Activated T-cell treated with anti-CD3 and anti-CD28 coated beads for 4 hours (primary cell): ENCODE measurements at places on chromosomes 5 and 9.

DNA sequence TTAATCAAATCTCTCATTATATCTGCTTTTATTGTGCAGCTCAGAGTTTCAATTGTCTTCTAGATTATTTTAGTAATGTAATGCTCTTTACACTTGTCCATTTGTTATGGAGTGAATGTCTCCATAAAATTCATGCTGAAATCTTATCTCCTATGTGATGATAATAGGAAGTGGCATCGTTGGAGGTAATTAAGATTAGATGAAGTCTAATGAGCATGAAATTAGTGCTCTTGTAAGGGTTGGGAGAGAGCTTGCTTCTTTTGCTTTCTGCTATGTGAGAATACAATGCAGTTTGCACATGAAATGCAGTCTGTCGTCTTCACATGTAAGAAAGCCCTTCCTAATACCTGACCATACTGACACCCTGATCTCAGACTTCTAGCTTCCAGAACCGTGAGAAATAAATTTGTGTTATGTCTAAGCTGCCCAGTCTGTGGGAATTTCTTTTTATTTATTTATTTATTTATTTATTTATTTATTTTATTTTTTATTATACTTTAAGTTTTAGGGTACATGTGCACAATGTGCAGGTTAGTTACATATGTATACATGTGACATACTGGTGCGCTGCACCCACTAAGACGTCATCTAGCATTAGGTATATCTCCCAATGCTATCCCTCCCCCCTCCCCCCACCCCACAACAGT lies 1399.2 kb upstream of the CDH6 start:
- no peak for DNase-seq

- DNase-seq = peak; percentile 46
These were observed 117.2 kb downstream of the INVS start for GRCh38 chr9:100216178-100216787.

DNA sequence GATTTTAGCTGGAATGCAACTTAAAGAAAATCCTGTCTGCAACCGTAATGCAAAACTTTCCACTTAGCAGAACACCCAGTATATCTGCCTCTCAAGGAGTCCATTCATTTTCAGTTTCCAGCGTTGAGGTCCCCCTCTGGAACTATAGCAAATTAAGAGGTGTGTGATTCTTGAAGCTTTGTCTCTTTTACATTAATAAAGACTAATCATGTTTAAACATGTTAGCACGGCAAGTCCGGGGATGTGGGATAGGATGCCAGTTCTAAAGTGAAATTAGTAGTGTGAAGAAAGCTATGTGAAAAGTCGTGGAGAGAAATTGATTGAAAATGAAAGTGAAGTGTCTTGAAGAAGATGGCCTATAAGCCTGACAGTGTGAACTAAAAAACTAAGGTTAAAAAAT lies 429.1 kb downstream of the NR2F1-AS1 start:
- DNase-seq = no peak

DNA sequence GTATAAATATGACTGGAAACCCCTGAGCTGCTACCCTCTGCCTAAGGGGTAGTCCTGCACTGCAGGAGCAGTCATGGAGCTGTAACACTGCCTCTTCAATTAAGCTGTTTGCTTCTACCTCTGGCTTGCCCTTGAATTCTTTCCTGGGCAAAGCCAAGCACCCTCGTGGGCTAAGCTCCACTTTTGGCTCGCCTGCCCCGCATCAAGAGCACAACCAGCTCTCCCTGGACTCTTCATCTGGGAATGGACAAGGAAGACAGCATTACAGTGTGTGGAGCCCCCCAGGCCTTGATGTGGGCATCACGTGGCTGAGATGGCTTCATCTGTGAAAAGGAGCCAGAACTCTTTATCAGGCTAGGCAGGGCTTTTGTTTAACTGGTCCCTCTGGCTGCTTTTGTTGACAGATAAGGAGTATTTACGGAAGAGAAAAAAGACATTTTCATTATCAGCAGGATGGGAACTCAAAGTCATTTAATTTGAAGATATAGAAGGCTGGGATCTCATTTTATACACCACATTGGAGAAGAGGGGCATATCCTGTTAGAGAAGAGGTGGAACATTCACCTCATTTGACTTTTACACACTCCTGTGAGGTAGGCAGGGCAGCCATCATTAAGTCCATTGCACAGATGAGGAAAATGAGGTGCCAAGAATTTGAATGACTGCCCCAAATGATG lies 137.8 kb downstream of the SEMA6A start:
- DNase-seq = no peak

GRCh38 chr5:126865299-126865698 lies 88.4 kb downstream of the LMNB1 start:
- DNase-seq = no peak

GRCh38 chr5:123496892-123497291 lies 15.1 kb upstream of the CSNK1G3 start:
- DNase-seq = no peak

DNA sequence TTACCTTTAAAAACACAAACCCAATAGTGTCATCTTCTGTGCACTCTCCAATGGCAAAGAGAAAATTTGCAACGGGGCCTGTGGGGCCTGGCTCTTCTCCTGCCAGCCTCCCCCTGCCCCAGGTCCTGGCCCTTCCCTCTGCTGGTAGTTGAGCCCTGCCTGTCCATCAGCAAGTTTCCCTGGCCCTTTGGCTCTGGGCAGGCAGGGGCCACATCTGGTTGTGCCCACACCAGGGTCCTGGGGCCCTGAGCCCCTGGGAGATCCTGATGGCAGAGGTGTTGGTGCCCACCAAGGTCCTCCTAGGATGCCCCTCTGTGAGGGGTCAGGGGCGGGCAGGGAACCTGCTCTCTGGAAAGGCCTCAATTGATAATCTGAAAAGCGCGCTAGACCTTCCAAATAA lies 157.3 kb downstream of the DAB2IP start:
- no peak for DNase-seq

DNA sequence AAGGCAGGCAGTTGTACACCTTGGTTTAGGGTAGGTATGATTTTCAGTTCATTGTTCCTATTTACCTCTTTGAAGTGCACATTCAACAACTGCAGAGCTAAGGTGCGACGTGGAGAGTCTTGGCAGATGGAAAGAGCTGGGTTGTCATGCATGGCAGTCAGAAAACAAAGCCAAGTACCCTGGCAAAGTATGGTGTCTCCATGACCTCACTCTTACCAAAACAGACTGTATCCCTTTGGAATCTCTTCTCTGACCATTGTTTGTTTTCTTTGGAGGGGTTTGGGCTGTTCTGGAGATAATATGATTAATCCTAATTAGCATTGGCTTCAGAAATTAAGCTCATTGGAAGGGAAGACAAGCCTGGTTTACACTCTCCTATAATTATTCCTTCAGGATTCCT lies 665.7 kb downstream of the DNAH5 start:
- DNase-seq = no peak

DNA sequence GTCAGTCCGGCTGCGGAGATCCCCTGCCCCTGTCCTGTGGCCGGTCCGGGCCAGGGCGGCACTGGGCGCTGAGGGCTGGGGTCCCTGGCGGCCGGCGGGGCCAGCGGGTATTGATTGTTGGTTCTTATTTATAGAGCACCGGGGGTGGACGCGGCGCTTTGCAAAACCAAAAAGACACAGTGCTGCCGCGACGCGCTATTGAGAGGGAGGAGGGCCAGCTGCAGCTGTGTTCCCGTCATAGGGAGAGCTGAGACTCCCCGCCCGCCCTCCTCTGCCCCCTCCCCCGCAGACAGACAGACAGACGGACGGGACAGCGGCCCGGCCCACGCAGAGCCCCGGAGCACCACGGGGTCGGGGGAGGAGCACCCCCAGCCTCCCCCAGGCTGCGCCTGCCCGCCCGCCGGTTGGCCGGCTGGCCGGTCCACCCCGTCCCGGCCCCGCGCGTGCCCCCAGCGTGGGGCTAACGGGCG lies 2.5 kb downstream of the LRRC26 start:
- no peak for DNase-seq

DNA sequence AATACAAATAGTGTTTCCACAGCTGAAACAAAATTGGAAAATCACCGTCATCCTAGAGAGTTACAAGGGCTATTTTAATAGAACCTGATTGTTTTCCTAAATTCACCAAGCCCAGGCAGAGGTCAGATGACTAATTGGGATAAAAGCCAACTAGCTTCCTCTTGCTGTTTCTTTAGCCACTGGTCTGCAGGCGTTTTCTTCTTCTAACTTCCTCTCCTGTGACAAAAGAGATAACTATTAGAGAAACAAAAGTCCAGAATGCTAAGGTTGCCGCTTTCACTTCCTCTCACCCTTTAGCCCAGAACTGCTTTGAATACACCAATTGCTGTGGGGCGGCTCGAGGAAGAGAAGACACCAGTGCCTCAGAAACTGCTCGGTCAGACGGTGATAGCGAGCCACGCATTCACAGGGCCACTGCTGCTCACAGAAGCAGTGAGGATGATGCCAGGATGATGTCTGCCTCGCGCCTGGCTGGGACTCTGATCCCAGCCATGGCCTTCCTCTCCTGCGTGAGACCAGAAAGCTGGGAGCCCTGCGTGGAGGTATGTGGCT lies at the start of gene TLR4:
Gene TLR4, plus strand, starts transcription at position 380 of the 552 bp plus-strand sequence. Its CDS starts 70 bp downstream, at position 450.
- no peak for DNase-seq

GRCh38 chr5:32679218-32679617 lies 31.9 kb upstream of the NPR3 start:
- DNase-seq = no peak

GRCh38 chr9:133133681-133134387 lies 12.8 kb upstream of the RALGDS start:
- DNase-seq = peak; percentile 64

DNA sequence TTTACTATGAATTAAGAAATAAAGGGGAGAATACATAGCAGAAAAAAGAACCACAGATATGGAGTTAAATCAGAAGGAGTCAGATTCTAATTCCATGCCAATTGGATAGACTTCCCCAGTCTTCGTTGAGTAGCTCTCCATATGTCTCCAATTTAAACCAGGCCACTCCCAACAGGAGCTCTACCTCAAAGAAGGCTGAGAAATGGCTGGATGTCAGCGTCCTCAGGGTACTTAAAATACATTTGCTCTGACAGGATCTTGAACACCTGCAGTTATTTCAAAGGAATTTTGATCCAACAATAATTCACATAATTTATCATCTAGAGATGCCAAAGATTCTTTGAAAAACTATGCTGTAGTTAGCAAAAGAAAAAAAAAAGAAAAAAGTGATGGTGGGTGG lies 133.9 kb upstream of the FBN2 start:
- no peak for DNase-seq

GRCh38 chr9:15077946-15078729 lies 167.9 kb upstream of the FREM1 start:
- no peak for DNase-seq

DNA sequence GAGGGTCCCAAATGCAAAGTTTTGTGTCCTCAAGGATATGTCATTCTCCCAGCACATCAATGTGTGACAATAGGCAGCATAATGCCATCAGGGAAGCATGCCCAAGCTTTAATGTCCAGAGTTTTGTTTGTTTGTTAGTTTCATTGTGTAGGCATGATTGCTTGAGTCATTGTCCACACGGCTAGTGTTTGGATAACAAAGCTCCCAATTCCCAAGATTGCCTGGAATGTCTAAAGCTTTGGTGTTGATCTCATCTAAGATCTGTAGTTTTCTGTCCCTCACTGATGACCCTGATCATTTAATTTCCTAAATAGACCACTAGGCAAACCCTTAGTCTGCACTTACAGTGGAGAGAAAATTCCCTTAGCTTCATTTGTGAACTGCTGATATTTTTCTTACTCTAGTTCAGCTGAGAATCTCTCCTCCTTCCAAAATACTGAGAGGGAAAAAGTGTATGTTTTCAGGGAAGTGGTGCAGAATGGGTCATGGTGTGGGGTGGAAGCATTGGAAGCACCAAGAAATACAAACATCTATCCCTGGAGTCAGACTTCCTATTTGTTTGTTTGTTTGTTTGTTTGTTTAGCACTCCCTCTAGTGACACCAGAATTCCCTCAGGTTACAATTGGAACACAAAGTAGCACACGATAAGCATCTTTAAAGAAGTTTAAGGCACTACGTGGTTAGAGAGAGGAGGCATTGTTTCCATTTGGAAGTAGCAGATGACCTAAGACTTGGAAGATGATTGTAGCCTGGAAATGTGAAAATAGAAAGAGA lies 127.1 kb downstream of the PRDM6 start:
- no peak for DNase-seq

DNA sequence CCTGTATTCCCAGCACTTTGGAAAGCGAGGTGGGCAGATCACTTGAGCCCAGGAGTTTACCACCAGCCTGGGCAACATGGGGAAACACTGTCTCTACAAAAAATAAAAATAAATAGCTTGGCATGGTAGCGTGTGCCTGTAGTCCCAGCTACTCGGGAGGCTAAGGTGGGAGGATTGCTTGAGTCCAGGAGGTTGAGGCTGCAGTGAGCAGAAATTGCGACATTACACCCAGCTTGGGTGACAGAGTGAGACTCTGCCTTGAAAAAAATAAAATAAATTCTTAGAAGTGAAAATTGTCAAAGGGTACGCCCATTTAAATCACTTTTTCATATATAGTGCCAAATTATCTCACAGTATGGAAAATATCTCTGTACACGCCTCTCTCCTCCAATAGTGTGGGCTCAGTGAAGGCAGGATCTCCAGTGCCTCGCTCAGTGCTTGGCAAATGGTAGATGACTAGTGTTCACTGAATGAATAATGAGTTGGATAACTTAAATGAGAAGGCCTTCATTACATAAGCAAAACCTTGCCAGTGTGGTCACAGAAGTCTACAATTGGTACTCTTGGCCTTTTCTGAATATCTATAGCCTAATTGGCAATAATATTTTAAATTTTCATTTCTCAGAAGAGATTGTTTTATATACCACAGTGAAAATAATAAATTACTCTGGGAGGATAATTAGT lies 9.4 kb upstream of the CCL28 start:
- DNase-seq = no peak

GRCh38 chr5:42974536-42974935 lies 65.6 kb downstream of the ANXA2R start:
- no peak for DNase-seq

GRCh38 chr5:35229076-35230037 lies 930 bp downstream of the PRLR start:
- no peak for DNase-seq

DNA sequence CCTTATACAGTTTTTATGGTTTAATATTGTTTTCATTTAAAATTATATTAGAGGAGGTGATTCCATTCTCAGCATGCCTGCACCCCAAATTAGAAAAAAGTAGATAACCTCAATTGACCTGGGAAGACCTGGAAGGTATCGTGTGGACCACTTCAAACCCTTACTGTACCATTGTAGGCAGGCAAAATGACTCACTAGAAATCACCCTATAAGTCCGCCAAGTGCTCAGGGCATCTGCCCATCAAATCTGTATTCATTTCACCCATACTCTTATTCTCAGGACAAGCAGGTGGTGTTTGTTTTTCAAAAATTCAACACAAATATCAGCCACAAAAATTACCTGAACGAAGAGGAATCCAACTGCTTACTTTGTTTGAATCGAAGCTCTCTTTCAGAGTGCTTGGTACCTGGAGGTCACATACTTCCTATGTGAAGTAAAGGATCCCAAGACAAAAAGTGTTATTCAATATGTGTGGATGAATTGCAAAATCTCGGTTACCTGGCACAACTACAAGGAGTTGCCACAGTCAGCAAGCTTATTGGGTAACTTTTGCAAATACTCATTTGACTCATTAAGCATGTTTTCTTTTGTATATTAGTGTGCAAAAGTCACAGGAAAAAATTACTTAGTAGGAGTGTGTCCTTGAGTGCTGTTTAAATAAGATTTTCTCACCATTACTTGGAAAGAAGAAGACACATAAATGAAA lies 216.2 kb downstream of the ENC1 start:
- DNase-seq = no peak

- no peak for DNase-seq
These were observed 471.8 kb downstream of the KIF4B start for GRCh38 chr5:155485386-155485785.

GRCh38 chr9:70577671-70578070 lies 163.2 kb upstream of the KLF9 start:
- DNase-seq = no peak
